ENCODE measurements at places on chromosomes 2 and 18. TPM values are rescaled to one million over a fixed set of nuclear protein-coding genes. Genes with fewer than 3 reads are reported as not detected.

SRD5A2 gene
- not detected for total RNA-seq

KCNK3 gene
- total RNA-seq: 0.53 TPM

DNA sequence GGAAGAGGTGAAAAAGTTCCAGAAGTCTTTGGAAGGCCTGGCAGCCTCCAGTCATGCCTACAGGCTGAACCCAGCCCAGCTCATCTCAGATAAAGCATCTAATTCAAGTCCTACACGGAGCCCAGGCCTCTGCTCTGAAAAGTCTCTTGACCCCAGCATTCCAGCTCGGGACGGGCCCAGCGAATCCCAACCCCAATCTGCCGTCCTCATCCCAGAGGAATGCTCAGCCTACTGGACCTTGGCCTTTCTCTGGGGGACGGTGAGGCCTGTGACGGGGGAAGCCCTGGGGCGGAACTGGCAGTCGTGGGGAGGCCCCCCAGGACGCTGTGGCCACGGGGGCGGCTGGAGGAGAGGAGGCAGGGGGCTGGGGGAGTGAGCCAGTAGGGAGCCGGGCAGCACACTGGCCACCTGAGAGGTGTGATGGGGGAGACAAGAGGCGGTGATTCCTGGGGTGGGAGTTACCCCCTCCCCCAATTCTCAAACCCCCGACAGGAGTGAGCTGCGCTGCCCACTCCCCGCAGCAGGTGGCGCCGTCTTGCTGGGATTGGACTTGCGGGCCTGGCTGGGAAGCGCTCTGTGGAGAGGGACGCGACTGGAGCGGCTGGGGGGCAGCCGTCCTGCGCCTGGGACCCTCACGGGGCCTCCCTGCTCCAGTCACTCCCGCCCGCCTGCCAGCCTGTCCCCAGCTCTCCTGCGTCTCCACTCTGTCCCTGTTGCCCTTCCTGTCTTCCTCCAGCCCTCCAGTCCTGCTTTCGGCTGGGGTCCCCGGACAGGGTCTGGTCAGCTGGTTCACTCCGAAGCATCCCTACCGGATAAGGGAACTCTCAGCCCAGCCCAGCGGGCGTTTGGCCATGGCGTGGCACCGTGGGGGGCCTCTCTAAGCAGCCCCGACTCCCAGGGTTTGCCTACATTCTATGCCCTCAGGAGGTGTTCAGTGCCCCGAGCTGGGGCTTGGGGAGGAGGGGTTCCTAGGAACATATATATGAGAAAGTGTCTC lies 182.6 kb upstream of the HAAO start:
- peak; percentile 91 for DNase-seq

- DNase-seq: no peak
Observed at GRCh38 chr2:136168720-136169119, 50.8 kb upstream of the CXCR4 start.

CHN1 gene
- 38.4 TPM for total RNA-seq

GRCh38 chr18:11591957-11592356 lies 17.4 kb upstream of the SLC35G4 start:
- no peak for DNase-seq

HDAC4 gene
- 99.5 TPM for total RNA-seq

DNA sequence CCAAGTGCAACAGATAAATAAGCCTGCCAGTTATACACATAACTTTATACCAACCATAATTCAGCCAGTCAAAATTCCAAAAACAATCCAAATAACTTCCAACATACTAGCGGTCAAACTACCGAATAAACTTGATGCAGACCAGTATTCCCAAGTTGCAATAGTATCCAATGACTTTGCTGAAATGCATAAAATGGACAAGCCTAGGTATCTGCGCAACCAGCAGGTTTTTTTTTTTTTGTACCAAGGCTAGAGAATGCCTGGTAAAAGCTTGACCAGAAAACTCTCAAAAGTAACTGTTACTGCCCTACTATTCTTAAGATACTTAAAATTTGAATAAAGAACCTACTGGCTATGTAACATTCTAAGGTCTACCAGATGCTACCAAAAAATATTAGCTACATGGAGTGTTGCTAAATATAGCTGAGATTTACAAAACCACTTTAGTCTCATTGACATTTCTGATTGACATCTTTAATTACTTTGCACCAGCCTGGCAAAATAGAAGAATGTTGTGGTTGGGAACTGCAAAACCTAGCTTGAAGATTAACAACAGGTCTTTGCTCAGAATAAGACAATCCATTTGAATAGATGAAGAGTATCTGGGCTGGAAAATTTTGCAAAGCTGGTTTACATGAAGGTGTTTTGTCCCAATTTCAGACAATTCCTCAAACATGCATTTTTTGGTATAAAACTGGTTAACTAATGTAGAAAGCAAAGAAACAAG lies 7.3 kb downstream of the SRSF7 start:
- no peak for DNase-seq

DNA sequence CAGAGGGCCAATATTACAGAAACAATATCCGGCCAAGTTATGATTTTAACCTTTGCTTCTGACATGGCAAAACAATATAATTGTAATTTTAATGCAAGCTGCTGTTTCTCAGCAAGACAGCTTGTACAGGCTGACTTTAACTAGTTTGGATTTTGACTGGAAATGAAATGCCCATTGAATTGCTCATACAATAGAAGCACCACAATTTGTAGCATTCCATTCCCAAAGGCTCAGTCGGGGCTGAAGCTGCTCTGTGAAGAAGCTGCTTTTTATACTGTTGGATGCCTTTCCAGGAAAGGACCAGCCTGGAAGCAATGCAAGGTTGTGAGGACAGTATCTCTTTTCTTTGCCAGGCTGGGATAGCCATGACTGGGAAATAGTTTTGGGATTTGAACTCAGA lies 677.0 kb upstream of the FANCL start:
- no peak for DNase-seq

SERPINB7 gene
- 0.53 TPM for total RNA-seq

GRCh38 chr2:171225302-171225980 lies 64.7 kb upstream of the TLK1 start:
- DNase-seq: no peak

POTEI gene
- total RNA-seq: 0.27 TPM

DNA sequence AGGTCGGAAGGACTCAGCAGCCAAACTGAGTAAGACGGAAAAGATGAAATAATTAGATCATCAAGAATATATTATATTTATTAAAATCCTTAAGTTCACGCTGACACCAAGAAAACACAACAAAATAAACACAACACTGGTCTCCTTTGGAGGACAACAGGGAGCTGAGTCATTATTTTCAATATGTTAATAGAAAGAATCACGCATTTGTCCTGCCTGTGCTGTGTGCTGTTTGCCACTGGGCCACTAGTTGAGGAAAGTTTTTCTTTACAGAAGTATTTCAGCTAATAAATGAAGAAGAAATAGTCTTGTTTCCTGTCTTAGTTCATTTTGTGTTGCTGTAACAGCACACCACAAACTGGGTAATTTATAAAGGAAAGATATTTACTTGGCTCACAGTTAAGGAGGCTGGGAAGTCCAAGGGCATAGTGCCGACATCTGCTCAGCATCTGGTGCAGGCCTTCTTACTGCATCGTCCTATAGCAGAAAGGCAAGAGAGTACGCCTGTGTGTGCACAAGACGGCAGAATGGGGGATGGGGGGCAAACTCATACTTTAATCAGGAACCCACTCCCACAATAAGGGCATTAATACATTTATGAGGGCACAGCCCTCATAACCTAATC lies 88.0 kb downstream of the TCF7L1 start:
- DNase-seq: no peak

DNA sequence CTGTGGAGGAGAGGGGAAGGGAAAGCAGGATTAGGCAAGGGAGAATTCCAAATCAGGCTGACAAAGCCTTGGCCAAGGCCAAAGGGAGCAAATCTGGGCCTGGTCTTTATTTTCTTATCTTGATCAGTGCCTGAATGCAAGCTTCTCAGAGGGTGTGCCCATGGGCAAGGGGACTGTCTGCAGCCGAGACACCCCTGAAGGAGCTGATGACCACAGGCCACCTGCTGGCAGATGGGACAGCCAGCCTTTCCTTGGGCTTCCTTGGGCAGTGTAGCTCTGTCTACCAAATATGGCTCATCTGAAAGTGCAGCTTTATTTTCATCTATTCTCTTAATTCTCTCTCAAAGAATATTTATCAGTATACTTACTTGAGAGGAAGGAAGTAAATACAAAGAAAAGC lies 117.0 kb downstream of the PKP4 start:
- no peak for DNase-seq

DNA sequence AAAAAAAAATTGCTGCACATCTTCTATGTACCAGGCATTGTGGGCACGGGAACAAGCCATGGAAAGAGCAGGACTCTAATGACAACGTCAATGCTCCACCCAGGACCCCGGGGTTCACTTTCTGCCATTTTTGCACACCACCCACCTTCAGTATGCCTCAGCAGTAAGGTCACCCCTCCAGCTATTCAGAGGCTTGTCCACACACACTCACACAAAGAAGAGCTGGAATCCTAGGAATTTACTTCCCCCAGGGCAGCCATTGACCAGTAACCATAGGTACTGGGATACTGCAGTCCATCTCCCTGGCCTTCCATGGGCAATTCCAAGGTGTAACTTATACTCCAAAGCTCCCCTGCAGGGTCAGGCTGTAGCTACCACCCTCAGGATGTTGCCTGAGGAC lies 170.8 kb downstream of the SUCLG1 start:
- no peak for DNase-seq

GRCh38 chr18:60784161-60784560 lies 411.6 kb upstream of the MC4R start:
- no peak for DNase-seq

GRCh38 chr2:133787207-133787606 lies 218.9 kb upstream of the NCKAP5 start:
- DNase-seq: no peak

DNA sequence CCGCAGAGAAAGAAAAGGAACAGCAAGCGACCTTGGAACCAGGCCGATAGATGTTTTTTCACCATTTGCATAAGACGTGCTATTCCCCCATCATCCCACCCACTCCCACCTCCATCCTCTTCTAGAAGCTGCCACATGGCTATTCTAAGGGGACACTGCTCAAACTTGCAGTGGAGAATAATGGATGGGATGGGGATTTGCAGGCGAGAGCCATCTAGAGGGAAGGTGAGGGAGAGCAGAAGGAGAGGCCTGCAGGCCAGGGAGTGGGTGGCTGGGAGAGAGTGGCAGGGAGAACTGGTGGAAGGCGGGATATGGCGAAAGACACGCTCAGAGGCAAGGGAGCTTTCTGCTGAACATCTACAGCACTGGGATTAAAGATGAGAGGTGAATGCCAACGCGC lies 84.9 kb downstream of the MAPK4 start:
- DNase-seq: no peak

DNA sequence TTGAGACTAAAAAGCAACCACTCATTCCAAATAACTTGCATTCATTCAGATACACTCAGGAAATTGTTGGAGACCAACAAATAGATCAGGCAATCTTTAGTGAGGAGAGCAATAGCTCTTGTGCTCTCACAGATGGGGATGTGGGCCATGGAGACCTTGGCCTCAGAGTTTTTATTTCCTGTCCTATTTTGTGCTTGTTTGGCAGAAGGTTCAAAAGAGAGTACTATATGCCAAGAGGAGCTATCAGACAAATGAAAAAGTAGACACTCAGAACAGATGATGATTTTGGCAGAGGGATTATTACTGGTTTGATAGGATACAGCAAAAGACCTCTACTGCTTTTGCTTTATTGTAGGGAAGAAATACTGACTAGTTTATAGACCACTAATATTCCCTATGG lies 230.2 kb downstream of the KCNE4 start:
- no peak for DNase-seq

DNA sequence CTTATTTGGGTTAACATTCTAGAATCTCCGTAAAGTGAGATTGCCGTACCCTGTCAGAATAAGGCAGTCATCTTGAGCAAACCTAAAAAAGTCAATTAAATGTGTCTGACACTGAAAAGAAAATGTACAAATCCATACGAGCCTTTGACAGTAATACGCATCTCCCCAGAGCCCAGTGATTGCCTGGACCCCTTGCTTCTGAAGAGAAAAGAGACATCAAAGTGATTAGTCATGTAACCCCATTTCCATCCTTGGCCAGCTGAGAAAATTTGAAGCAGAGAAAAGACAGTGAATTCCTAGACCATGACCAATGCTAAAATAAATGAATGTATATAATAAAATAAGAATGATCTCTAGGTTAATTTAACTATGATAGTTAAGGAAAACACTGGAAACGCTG lies 1499.4 kb downstream of the SUCLG1 start:
- DNase-seq: no peak

DNA sequence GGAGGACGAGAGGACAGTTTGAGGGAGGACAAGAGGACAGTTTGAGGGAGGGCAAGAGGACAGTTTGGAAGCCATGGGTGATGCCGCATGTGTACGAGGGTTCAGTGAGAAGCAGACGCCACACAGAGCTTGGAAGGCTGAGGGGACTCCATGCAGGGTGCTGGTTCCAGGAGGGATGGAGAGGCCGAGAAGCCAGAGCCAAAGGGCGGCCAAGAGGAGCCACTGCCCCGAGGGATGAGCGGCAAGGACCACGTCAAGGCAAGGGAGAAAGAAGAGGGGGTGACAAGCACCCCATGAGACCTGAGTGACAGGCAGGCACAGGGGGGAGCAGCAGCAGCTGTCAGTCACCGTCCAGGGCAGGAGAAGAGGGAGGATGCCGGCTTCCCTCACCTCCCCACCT lies 385.7 kb upstream of the MYT1L start:
- DNase-seq: no peak

Measured in sciatic nerve (tissue), 2 donors.